CD4-positive, alpha-beta T cell treated with Interleukin-2 at 100 ng/mL for 4 hours (primary cell): ENCODE measurements at places on chromosomes 4 and X.

DNA sequence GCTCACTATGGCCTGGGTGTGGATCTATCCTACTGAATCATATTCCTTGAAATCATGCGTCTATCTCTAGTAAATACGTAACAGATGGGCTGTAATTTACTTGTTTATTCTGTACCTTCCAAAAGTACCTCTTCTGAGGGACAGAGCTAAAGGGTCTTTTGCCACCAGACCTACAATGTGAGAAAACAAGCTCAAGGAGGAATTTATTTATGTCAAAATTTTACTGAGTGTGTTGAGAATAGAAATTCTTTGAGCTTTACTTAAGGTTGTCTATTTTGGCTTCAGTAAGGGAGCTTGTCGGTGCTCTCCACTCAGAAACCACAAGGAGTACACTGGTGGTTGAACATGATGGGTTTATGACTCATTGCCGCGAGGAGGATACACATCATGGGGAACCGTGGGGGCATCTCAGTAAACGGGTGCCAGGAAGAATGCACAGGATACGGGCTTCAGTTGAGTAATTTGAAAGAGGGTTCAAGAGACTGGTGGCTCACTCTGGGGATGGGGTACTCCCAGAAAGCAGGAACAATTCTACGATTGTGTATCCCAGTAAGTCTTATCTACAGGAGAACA, 3.0 kb downstream of the ANK2 start:
- no peak for DNase-seq

DNA sequence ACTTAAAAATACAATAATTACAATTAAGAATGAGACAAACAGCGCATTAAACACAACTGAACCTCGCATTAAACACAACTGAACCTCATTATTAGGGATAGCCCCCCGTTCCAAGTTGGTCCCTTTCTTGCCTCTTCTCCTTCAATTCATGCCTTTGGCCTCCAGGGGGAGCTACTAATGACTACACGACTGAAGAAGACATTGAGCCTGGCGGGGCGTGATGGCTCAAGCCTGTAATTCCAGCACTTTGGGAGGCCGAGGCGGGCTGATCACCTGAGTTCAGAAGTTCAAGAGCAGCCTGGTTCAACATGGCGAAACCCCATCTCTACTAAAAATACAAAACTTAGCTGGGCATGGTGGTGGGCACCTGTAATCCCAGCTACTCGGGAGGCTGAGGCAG, 56.4 kb upstream of the NWD2 start:
- no peak for DNase-seq

DNA sequence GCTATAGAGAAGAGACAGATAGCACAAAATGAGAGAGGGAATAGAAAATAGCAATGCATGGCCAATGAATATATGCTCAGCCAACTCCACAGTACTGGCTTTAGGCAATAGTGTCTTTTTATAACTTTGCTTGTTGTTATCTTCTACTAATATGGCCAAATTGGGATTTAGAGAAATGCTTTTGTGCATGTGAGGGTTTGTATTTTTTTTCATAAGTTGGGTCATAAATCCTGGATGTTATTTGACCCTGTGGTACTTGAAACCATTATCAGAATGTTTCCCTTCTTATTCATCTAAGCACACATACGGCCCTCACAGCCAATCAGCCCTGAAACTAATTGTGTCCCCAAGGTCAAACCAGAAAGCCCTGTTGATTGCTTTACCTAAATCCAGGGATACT, 35.2 kb upstream of the LPAR4 start:
- no peak for DNase-seq

DNA sequence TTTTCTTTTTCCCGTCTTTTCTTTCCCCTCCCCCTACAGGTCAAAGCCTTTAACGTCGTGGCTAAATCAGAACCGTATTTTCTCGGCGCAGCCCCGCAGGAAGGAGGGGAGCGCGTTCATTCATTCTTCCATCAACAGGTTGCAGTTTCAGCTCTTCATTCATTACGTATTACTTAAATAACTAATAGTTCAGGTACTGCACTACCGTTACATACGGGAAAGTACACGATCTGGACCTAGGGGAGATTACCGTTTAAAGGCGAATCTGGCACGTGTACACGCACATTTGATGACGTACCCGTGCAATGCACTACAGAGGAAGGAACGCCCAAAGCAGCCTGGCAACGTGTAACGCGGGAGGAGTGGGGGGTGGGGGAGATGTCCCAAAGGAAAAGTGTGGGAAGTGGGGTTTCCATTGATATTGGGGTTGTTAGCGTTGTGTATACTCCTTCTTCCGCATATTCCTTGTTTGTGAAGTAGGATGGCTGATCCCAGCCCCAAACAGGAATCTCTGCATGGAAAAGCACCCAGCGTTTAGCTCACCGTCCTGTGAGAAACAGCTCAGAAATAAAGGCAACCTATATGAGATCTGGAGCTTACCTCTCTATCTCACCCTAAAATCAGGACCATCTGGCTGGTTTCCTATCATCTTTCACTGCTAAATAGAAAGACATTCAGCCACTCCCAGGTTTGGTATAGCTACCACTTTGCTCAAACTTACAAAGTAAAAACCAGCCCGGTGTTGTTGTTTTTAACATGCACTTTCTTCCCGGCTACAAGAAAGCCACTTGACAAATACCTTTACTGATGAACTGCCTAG, 585 bp upstream of the SEC24D start:
- DNase-seq, result peak; percentile 50

- DNase-seq, result no peak
Measured at GRCh38 chrX:24260842-24261550, 52.9 kb downstream of the SUPT20HL2 start.

GRCh38 chrX:77003956-77004355, 443.2 kb upstream of the FGF16 start:
- no peak for DNase-seq

- DNase-seq, result no peak
Measured at GRCh38 chrX:77118686-77119085, 328.5 kb upstream of the FGF16 start.

DNA sequence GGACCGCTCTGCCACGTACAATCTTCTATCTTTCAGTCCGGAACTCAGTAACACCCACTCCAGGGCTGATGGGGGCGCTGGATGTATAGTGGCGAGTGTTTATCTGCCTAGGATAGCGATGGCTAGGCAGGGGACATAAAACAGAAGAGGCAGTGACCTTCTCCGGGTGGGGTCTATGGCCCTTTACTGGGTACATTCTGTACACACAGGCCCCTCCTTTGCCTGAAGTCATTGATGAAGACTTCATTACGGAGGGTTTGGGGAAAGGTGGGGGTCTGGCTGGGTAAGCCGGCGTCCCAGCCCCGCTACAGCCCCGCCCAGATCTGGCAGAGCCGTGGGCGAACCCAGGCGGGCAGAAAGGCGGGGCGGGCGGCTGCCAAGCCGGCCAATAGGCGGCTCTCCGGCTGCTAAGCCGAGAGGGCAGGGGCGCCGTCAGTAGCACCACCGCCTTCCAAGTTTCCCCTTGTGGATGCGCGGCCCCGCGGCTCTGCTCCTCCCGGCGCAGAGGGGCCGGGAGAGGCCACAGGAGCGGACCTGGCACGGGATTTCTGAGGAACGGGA, at the start of gene CHST7:
CHST7 (plus strand) TSS at position 435 of the 561 bp plus-strand sequence. CDS start 167 bp downstream, outside the sequence.
- DNase-seq, result peak; percentile 59

GRCh38 chr4:135411251-135411650, 1209.7 kb upstream of the PABPC4L start:
- DNase-seq, result no peak

- no peak for DNase-seq
Measured at GRCh38 chr4:7963691-7964090, 24.0 kb upstream of the AFAP1 start.

- no peak for DNase-seq
Measured at GRCh38 chr4:176185051-176185450, 10.3 kb downstream of the SPATA4 start.

GRCh38 chr4:182491719-182492118, 248.5 kb downstream of the TENM3 start:
- DNase-seq, result no peak
